PC-3 (cell line): ENCODE measurements at places on chromosomes 6 and 20. TPM values are rescaled to one million over a fixed set of nuclear protein-coding genes. Genes with fewer than 3 reads are reported as not detected.

ZDHHC14 gene
- total RNA-seq, result 4.9 and 10.6 TPM in 2 replicates

OTOR gene
- total RNA-seq, result not detected in 2 replicates

BMP2 gene
- 0.40 and 0.73 TPM in 2 replicates for total RNA-seq

XKR7 gene
- total RNA-seq, result not detected in 2 replicates

SLC18B1 gene
- total RNA-seq, result 8.4 and 9.1 TPM in 2 replicates

TMEM200A gene
- 0.40 TPM in 1 of 2 replicates, not detected in the other for total RNA-seq

TP53TG5 gene
- not detected in 2 replicates for total RNA-seq

RNF217 gene
- total RNA-seq, result 4.5 and 7.7 TPM in 2 replicates

DNAH8 gene
- 0.06 and 0.15 TPM in 2 replicates for total RNA-seq

ADGRG6 gene
- total RNA-seq, result 50.4 and 73.2 TPM in 2 replicates

ENPP5 gene
- total RNA-seq, result 0.04 TPM in 1 of 2 replicates, not detected in the other
